Activated effector memory CD4-positive, alpha-beta T cell treated with anti-CD3 and anti-CD28 coated beads, Interleukin-2, amount 50 U/mL, for 16 hours (primary cell): ENCODE measurements at places on chromosomes 6 and 20.
A peak's percentile ranks its signal among the peaks of the same experiment; 100 is the strongest.

GRCh38 chr6:119896806-119897205 lies 547.2 kb upstream of the MAN1A1 start:
- DNase-seq: no peak

- DNase-seq: no peak
Observed at GRCh38 chr20:20664795-20665589, 47.5 kb downstream of the RALGAPA2 start.

GRCh38 chr6:7451326-7451725 lies 61.7 kb downstream of the RIOK1 start:
- no peak for DNase-seq

DNA sequence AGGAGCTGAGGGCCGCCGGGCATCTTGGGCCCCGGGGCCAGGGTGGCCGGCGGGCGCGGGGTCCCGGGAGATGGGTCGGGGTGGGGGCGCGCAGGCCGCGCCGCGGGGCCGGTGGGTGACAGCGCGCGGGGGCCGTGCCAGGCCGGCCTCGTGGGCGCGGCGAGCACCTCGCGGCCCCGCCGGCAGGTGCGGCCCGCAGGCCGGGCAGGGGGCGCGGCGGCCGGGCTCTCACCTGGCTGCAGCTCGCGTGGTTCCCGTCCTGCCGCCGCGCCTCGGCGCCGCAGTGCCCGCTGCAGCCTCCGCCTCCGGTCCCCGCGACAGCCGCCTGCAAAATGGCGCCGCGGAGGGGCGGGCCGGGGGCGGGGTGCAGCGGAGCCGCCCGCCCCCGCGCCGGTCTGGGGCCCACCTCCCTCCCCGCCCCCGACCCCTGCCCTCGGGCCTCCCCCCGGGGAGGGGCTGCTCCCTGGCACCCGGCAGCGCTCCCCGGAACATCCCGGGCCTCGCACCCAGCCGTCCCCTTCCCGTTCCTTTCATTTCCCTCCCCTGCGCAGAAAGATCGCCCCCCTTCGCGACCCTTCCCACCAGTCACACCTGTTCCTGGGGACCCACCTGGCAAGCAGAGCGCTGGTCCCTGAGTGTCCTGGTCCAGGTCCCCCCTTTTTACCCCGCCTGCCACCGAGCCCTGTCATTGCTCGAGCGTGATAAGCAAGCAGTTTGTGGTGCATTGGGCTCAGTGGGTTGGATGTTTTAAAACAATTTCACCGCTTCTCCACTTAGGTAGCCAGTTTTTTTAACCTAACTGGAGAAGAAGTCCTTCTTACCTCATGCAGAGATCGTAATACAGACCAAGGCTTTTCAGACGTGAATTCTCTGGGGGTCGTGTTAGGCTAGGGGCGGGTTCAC lies at the start of gene SLC23A2:
TSS of gene SLC23A2 (minus strand) at position 337 of the 903 bp plus-strand sequence. CDS start 68,948 bp downstream, outside the sequence.
- DNase-seq: peak; percentile 86

- DNase-seq: no peak
Observed at GRCh38 chr6:102619585-102619984, 1226.1 kb downstream of the GRIK2 start.

GRCh38 chr20:39111359-39112177 lies 149.4 kb downstream of the DHX35 start:
- no peak for DNase-seq

DNA sequence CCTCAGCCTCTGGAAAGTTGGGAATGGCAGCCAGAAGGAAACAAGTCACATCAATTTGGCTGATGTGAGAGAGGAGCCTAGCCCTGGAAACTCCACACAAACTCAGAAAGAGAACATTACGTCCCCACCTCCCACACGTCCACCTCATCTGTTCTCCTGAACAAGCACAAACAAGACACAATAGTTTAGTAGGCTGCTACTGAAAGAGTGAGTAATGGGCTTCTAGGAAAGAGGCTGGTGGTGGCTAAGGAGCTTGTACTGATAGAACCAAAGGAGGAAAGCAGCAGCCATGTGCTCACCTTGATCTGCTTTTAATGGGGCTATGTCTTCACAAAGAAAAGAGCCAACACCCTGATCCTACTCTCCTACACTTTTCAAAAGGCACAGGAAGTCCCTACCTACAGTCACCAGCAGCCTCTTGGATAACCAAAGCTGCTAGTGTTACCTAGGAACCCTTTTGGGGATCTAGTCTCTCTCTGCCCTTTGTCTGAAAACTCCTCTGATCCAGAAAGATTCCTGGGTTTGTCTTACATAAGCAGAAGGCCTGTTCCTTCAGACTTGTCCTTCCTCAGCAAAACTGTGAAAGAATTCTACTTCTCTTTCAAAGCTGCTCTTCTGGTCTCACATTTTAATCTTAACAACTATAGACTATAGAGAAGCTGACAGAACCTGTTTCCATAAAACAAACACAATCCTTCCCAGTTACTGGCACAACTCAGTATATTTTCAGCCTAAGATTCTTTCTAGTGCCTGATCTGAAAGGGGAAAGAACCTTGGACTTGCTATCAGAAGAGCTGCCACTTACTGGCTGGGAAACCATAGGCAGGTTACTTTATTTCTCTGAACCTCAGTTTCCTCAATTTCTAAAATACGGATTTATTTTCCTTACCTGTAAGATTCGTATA lies 3.1 kb downstream of the PLAGL2 start:
- DNase-seq: peak; percentile 86

DNA sequence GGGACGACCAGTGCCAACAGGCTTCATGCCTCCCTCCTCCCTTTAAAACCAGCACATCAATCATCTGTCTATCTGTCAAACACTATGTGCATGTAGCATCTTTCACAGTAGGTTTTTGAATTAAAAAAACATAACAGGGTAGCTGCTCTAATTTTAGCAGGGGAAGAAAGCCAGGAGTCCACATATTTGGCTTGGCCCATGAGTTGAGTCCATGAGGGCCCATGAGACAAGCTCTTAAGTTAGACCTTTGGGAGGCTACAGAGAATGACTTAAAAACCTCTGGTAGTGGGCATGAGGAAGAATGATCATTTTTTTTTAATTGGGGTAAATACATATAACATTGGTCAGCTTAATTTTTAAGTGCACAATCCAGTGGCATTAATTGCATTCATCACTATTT lies 194.9 kb downstream of the UTRN start:
- no peak for DNase-seq

DNA sequence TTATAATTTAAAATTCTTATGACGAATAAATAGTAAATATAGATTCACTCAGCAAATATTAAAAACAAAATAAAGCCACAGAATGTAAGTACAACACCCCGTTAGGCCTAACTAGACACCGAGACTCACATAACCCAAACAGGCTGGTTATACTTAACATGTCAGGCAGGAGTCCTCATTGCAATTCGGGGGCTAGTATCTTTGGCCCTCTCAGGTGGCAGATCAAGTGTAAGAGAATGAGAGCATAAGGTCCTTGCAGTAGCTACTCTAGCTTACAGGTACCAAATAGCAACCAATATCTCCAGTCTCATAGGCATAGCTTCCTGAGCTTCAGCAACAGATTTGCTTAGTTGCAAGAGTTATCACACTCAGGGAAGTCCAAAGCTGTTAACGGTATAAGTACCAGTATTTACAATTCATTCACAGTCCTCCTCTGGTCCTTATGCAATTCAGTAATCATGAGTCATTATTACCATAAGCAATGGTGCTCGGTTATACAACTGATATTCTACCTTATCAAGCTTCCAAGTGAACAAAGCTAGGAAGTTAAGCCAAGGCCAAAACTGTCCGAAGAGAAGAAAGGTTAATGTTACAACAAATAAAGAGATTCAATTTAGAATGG lies 20.1 kb downstream of the REV3L start:
- no peak for DNase-seq
